ENCODE measurements at places on chromosomes 12 and 14.

DNA sequence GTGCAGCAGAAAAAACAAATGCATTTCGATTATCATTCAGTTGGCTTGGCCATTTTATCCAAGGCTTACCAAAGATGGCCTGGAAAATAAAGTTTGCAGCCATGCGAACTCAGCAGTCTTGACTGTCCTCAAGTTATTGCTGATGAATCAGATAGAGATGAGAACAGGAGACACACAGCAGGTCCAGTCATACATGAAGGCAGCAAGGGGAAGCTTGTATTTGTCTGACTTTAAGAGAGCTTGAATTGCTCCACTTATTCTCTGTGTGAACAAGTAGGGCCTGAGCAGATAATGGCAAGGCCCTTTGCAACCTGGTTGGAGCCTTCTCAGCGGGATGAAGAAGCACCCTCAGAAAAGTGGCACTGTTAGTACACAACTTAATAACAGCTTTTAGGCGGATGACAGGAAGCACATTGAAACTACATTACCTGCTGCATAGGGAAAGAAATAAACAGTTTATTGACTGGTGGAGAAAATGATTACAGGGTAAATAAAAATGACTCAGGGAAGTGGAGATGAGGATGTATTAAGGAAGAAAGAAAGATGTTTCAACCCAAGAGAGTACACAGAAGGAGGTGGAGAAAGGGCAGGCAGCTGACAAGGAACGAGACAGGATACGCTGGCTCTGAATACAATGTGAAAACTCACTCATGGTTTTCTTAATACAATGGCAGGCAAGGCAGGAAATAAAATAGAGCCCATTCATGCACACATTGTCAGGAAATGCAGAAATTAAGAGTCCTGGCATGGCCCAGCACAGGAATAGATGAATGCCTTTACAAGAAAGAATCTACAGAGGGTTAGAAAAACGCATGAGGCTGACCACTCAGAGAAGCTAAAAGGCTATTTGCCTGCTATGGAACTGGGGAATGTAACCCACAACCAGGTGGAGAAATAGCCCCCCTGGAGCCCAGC lies 128.4 kb downstream of the GALC start:
- DNase-seq, result no peak

DNA sequence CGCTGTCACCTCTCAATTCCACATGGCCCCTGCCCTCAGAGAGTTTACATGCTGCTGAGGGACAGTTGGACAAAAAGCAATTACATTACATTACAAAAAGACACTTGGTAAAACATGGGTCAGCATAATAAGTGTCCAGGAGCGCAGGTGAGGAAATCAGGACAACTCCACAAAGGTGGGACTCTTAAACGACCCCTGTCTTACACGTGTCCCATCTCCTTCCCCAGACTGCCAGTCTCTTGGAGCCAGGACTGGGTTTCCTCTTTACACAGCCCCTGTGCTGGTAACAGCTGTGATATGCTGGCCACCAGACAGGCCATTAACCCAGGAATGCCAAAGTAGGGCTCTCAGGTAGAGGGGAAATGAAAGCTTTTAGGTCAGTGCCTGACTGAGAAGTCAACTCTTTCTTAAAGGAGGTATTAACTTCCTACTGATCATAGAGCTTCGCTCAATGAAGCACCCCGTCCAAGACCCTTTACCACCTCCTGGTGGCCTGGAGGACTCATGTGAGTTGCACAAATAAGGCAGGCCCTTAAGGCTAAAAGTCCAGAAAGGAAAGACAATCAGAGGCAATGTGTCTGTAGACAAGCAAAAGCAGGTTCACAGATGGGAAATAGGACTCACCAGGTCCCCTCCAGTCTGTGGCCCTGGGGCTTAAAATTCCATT lies 55.5 kb downstream of the ANO2 start:
- DNase-seq, result no peak

GRCh38 chr12:4015225-4016091 lies 142.3 kb upstream of the PARP11 start:
- DNase-seq, result no peak

DNA sequence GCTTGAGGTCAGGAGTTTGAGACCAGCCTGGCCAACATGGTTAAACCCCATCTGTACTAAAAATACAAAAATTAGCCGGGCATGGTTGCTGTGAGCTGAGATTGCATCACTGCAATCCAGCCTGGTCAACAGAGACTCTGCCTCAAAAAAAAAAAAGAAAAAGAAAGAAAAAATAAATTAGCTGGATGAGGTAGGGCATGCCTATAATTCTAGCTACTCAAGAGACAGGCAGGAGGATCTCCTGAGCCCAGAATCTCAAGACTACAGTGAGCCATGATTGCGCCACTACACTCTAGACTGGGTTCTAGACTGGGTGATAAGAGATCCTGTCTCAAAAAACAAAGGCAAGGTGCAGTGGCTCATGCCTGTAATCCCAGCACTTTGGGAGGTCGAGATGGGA lies 16.9 kb downstream of the PPP4R3A start:
- DNase-seq, result no peak

- no peak for DNase-seq
Measured at GRCh38 chr12:26810330-26810729, 22.7 kb downstream of the ITPR2 start.

GRCh38 chr14:50822501-50823042 lies 8.4 kb downstream of the NIN start:
- no peak for DNase-seq

GRCh38 chr12:79561401-79562132 lies 129.2 kb downstream of the PAWR start:
- DNase-seq, result no peak

DNA sequence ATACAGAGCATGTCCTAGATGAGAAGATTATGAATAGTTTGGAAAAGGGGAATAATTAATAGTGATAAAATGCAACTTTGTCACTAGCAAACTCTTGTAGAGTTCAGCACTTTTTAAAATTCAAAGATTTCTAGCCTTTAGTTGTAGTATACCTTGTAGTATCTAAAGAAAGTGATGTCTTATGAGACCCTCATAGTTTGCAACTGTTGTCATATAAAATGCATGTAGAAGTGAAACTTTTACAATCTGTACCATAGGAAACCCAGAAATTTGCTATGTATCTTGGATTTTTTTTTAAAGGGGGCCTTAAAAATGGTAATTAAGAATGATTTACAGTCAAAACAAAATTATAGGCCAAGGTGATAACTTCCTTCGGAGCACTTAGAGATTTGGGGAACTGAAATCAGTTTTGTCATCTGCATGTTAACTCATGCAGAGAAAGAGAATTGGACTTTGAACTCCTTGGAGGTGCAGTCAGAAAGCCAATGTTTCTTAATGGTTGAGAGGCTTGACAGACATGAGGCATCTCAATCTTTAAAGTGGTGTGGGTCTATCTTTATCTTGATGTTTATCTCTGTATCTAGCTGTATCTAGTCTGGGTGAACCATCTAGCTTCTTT lies 1.3 kb downstream of the LRRK2 start:
- DNase-seq, result no peak

DNA sequence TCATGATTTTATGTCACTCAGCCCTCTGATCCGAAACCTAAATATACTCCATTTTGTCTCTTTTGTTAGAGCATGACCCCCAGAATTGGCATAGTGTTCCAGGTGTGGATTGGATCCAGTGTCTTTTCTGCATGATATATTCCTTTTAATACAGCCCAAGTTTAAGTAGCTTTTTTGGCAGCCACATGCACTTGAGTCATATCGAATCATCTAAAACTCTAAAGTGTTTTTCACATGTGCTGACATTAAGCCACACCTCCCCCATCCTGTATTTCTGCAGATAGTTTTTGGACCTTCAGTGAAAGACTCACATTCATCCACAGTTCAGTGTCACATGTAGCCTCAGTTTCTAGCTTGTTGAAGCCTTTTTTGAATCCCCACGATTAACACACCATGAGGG lies 30.6 kb downstream of the BORCS5 start:
- DNase-seq, result no peak

DNA sequence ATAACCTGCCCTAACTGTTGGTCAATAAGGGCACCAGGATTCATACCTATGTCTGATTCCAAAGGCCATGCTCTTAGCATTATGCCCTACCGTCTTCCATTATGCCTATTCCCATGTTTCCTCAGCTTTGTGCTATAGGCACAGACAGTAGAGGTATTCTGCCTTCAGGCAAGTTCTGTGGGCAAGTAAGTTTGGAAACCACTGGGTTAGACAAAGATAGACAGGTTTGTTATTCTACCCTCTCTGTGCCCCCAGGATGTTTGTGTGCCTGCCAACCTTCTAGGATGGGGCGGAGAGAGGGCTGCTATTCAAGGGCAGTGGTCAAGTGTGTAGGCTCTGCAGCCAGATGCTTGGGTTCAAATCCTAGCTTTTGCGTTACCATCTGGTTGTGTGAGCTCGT lies 4.6 kb downstream of the RAPGEF3 start:
- DNase-seq, result no peak

GRCh38 chr14:25557466-25557865 lies 507.5 kb upstream of the STXBP6 start:
- DNase-seq, result no peak

DNA sequence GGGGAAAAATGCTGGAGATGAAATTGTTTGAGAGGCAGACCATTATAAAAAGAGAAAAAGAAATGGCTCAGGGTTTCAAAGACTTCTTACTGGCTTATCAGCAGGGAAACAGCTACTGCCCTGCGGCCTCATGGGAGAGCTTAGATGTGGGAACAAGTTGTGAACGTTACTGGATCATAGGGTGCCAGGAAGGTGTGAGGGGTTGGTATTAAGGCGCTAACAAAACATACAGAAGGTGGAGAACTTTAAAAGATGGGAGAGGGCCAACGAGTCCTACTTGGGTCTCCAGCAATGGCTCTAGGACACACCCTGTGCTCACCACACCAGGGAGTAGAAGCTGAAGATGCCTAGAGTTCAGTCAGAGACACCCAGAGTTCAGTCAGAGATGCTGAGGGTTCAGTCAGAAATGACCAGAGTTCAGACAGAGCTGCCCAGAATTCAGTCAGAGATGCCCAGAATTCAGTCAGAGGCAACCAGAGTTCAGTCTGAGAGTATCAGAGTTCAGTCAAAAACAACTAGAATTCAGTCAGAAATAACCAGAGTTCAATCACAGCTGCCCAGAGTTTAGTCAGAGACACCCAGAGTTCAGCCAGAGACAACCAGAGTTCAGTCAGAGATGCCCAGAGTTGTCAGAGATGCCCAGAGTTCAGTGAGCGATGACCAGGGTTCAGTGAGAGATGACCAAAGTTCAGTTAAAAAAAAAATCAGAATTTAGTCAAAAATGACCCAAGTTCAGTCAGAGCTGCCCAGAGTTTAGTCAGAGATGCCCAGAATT lies 1103.6 kb downstream of the BCL11B start:
- no peak for DNase-seq

DNA sequence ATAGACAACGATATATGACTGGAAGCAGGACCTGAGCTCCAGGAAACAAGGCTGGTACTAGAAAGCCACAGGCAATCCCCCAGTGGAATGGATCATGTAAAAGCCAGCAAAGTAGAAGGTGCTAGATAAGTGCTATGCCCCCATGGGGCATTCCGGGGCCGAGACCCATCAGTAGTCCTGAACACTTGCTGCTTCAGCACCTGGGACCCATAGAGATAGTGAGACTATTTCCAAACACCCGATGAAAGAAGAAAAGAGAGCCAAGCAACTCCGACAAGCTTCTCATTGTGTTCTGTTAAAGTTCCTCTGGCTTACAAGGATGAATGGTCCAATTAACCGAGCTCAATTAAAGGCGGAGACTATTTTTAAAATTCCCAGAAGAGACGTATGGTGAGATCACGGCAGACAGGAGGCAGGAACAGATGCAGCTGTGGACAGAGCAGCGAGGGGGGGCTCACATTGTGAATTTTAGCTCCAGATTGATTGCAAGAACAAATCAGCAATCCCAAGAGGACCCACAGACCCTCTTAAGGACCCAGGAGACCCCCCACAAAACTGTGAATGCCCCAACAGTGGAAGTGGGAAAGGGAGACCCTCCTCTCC lies 142.5 kb upstream of the OVCH1 start:
- no peak for DNase-seq

DNA sequence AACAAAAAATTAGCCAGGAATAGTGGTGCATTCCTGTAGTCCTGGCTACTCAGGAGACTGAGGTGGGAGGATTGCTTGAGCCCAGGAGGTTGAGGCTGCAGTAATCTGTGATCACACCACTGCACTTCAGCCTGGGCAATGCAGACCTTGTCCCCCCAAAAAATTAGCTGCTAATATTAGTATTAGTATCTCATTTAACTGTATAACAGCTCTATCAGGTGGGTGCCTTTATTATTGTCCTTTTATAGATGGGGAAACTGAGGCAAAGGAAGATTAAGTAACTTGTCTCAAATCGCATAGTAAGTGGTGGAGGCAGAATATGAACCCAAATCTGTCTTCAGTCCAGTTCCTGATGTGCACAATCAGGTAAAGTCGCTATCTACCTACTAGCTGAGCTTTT lies 142.3 kb upstream of the CRY1 start:
- no peak for DNase-seq

- no peak for DNase-seq
Measured at GRCh38 chr14:22410497-22410896, 178.5 kb downstream of the DAD1 start.

GRCh38 chr12:113370923-113371682 lies 12.7 kb downstream of the PLBD2 start:
- no peak for DNase-seq

- DNase-seq, result no peak
Measured at GRCh38 chr12:53063708-53064612, 14.1 kb downstream of the TNS2 start.

- DNase-seq, result no peak
Measured at GRCh38 chr12:6664902-6665301, 2.0 kb upstream of the ING4 start.

DNA sequence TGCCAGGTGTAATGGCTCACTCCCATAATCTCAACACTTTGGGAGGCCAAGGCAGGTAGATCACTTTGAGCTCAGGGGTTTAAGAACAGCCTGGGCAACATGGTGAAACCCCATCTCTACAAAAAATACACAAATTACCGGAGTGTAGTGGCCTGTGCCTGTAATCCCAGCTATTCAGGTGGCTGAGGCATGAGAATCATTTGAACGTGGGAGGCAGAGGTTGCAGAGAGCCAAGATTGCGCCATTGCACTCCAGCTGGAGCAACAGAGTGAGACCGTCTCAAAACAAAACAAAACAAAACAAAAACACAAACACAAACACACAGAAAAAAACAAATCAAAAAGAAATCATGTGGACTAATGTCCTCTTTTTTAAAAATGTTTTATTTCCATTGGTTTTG lies 104.4 kb downstream of the NUAK1 start:
- no peak for DNase-seq

DNA sequence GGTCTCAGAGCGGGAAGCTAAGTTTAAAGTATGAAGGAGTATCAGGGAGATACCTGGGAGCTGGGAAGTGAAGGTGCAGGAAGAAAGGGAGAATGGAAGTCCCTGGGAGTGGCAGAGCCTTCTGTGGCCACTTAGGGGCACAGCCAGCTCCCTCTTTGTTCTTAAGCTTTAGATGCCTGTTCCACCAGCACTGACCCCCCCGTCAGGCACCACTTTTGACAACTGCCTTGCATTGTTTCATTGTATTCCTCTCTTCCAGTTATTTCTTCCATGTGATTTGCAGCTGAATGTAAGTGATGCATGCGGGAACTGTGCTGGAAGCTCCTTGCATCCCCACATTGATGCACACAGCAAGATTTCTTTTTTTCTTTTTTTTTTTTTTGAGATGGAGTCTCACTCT lies 2.6 kb downstream of the GALNT16 start:
- DNase-seq, result no peak

All from activated CD8-positive, alpha-beta memory T cell treated with anti-CD3 and anti-CD28 coated beads for 4 hours (primary cell).